ENCODE measurements at places on chromosomes 3 and 15.

DNA sequence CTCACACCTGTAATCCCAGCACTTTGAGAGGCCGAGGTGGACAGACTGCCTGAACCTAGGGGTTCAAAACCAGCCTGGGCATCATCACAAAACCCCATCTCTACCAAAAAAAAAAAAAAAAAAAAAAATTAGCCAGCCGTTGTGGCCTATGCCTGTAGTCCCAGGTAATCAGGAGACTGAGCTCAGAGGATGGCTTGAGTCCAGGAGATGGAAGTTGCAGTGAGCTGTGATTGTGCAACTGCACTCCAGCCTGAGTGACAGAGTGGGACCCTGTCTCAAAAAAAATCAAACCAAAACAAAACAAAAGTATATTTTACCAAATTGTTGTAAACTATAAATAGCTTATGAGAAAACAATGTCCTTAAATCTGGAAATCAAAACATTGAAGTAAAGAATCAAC, 34.7 kb upstream of the UBP1 start:
- DNase-seq = no peak

DNA sequence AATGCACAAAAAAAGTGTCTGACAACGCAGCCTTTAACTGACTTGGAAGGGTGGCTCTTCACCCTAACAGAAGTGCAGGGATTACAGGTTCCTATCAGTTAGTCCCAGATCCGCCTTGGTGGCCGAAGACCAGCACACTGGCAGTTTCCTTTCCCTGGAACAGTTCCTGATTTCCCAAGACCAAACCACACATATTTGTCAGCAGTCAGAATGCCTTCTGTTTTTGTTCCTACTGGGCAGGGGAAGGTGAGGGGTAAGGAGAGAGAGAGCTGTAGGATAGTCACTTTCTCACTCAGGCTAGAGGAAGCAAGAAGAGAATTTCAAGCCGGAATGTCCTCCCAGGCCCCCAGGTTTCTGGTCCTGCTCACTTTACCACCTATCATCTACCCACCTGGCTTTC, 9.2 kb downstream of the CXCR6 start:
- DNase-seq = peak; percentile 65

GRCh38 chr15:66862940-66863335, 160.9 kb downstream of the SMAD6 start:
- DNase-seq = peak; percentile 80

- DNase-seq = no peak
Observed at GRCh38 chr15:87121336-87121735, 1041.7 kb downstream of the AGBL1 start.

DNA sequence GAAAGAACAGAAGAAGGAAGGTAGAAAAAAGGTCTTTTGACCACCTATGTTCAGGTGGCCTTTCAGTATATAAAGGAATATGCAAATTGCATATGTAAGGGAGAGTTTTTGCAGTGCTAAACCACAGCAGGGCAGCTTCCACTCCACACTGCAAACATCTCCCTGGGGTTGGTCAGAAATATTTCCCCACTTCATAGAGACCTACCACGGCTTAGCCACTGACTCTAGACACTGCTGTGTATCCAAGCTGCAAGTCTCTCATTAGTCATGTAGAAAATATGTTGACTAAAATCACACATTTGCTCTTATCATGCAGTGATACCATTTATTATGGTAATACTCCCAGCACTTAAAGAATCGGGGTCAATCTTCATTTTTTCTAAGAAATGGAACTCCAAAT, 214.9 kb upstream of the NR2F2 start:
- peak; percentile 62 for DNase-seq
